Stimulated activated CD8-positive, alpha-beta memory T cell treated with anti-CD3 and anti-CD28 coated beads, Interleukin-2, amount 100 ng/mL, for 1 hour (primary cell): ENCODE measurements at places on chromosomes 7 and 10.

GRCh38 chr7:78924581-78924980 is 528.9 kb downstream of the MAGI2 start:
- no peak for DNase-seq

DNA sequence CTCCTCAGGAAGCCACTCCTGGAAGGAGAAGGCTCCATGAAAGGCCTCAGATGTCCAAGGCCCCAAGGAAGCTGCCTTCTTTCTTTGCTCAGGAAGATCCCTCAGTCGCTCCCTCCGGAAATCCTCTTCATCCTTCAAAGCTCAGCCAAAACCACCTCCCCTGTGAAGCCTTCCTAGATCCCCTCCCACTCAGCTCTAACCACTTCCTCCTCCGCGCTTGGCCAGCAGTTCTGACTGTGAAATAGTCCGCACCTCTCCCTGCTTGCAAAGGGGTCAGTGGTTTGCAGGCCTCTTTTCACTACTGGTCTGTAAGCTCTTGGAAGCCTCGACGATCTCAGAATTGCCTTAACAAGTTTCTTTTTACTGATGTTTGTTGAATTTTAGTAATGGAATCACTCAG is 23.9 kb downstream of the PYROXD2 start:
- DNase-seq = no peak

GRCh38 chr7:139254728-139255127 is 23.7 kb downstream of the UBN2 start:
- no peak for DNase-seq

DNA sequence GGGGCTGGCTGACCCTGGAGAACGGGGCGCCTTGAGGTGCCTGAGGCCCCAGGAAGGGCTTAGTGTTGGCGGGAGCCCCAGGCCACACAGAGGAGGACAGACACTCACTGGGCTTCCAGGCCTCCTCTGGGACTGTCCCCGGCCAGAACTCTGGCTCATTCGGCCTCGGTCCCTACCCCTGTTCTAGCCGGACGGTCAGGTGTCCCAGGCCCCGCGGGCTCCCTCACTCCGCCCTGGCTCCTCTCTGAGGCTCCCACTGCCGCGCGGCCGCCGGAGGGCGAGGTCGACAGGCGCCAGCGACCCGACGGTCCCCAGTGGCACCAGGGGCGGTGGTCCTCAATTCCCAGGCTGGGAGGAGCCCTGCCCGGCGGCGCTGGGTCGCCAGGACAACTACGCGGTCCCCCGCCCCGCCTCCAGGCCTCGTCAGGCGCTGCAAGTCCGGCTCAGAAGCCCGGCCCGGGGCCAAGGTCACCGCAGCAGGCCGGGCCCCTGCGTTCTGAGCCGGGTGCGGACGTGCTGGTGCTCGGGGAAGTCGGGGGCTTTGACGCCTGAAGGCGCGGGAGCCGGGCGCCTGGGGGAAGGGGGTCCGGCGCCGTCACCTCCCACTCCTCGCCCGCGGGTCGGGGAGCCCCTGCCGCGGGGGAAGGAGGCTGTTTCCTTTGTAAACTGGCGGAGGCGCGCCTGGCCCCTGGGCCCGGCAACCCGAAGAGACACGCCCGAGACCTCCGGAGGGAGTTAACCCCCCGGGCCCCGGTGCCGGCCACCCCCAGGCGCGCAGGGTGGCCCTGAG is 1.1 kb upstream of the PWWP2B start:
- no peak for DNase-seq

- DNase-seq = no peak
Measured at GRCh38 chr7:54877683-54878082, 118.7 kb upstream of the SEC61G start.

DNA sequence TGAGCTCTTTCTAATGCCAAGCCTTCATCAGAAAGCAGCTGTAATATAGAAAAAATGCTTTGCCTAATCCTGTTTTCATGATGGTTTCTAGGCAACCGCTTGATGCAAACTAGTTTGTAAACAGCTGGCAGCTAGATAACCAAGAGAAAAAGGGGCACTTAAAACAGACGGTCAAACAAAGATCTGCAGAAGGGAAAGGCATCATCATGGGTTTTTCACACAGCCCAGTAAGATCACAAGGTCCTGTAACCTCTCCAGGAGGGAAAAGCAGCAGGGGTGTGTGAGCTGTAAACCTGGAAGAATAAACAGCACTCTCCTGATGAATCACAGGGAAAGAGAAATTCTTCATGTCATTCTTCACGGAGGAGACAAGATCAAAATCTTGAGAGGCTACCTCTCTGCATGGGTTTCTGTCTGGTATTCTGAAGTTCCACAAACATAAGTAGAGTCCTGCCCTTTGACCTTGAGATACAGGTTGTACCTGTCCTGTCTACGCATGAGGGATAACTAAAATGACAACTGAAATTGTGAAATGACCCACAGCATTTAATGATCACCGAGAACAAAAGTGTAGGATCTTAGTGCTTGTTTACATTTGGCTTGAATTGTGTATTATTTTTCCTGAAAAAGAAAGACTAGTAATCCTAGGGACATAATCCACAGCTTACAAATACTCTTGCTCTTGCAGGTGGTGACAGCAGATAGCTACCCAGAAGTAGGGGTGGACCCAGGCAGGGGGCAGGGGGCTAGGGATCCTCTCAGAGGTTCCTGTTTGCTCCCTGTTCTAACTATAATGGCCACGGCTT is 48.0 kb downstream of the CREB3L2 start:
- DNase-seq = no peak

DNA sequence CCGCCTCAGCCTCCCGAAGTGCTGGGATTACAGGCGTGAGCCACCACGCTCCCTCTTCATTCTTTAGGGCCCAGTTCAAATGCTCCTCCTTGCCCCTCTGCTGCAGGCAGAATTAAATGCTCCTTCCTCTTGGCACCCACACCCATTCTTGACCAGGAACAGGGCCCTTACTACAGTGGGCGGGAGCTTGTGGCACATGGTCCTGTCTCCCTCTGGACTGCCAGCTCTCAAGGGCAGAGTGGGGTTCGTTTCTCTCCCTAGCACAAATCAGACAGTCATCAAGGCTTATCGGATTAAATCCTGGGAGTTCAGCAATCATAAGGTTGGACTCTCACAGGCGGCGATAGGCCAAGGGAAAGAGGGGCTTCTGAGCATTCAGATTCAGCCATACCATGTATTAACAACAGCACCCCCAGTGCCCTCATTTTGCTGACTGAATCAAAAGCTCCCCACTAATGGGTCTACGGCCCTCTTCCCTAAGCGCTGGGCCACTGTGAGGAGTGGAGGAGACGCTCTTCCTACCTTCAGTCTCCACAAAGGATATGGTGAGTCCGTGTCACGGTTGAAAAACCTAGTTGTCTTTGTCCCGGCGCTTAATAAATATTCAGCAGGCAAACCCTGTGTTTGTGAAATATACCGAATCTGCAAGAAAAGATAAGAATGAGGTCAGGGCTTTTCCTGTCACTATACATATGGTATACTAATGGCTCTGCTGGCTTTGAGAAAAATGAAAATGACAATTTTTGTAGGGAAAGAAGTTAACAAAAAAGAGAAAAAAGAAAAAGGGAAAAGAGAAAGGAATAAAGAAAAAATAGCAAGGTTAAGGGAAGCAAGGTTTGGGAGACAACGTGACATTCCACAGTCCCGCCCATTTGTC is 107.4 kb downstream of the CLEC2L start:
- DNase-seq = no peak

DNA sequence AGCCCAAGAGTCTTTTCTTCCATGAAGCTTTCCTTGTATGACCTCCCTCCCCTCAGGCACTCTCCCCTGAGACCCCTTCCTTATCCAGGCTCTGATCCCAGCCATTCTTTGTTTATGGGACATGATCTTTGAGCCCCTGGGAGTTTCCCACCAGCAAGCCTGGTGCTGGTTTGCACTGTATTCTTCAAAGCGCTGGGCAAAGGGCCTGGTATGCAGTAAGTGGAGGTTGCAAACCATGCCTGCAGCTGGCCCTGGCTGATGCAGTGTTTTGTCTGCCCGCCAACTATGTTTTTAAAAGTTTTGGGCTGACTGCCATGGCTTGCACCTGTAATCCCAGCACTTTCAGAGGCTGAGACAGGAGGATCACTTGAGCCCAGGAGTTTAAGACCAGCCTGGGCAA is 6.8 kb upstream of the NODAL start:
- no peak for DNase-seq

GRCh38 chr7:107387128-107387527 is 82.7 kb upstream of the GPR22 start:
- DNase-seq = no peak

DNA sequence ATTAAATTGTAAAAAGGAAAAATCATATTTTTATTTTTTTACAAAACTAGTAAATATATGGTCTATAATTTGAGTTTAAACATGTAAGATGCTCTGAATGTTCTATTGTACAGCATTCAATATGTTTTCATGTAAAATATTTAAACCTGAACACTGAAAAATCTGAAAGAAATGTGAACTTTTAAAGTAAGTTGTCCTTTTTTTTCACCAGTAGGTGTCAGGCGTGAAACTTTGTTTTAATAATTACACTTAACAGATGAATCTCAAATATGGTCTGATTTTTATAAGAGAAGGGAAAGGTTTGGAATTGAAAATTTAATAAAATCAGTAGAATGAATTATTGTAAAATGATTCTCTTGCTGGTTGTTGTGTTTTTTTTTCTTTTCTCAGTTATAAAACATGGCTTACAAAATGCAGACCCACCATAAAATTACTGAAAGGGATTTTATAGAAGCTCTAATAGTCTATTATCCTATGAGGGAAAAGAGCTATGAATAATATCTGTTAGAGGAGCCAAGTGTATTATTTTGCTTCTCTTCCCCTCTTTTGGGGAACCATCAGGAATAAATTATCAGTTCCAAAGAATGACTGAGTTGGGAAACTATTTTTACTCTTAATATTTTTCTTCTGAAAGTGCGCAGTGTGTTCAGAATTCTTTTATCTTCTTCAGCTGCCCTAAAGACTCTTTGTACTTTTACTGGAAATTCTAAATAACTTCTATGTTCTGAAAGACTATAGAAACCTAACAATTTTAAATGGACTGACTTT is 217.7 kb upstream of the FZD1 start:
- DNase-seq = no peak

DNA sequence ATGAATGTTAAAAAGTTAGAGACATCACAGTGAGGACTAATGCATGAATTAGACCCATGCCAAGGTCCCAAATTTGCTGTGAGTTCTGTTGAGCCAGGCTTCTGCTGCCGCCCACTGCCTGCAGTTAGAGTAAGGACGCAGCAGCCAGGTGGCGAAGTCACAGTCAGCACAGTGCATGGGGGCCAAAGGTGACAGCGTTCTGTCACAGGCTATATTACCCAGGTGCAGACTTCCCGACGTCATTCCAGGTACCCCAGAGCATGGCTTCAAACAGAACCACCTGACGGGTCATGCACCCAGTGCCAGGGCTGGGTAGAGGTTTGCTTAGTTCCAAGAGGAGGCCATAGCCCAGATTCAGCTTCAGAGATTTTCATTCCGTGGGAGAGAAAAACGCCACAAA is 33.9 kb upstream of the HMX3 start:
- DNase-seq = no peak

DNA sequence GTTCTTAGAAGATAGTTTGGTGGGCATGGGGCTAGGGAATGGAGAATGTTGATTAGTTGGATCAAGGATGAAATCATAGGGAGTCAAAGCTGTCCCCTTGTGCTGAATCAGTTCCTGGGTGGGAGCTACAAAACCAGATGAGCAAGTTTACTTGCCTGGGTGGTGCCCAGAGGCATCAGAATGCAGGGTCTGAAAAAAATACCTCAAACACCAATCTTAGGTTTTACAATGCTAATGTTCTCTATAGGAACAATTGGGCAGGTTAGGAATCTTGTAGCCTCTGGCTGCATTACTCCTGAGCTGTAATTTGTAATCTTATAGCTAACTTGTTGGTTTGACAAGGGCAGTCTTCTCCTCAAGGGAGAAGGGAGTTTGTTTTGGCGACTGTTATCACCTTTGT is 34.4 kb downstream of the LHFPL3 start:
- no peak for DNase-seq

- no peak for DNase-seq
Measured at GRCh38 chr7:82131215-82131614, 312.4 kb downstream of the CACNA2D1 start.

- DNase-seq = no peak
Measured at GRCh38 chr7:140611641-140612040, 29.0 kb downstream of the DENND2A start.

- DNase-seq = no peak
Measured at GRCh38 chr7:50262446-50262845, 42.1 kb upstream of the IKZF1 start.

- no peak for DNase-seq
Measured at GRCh38 chr10:72308320-72308987, 34.7 kb downstream of the DDIT4 start.

DNA sequence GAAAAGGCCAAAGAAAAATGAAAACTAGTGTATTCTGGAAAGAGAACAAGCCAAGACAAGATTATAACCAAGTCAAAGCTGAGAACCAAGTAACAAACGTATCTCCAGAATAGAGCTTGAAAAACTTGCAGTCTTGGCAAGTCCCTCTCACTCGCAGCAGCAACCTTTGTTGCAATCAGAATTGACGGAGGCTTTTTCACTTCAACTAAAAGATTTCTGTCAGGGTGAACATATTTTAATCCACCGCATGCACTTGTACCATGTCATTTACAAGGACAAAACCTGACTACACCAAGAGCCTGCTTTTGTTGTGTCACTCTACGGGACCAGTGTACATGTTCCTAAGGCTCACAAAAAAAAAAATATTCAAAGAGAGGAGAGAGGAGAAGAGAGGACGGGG is 122.0 kb downstream of the CHCHD3 start:
- DNase-seq = no peak

DNA sequence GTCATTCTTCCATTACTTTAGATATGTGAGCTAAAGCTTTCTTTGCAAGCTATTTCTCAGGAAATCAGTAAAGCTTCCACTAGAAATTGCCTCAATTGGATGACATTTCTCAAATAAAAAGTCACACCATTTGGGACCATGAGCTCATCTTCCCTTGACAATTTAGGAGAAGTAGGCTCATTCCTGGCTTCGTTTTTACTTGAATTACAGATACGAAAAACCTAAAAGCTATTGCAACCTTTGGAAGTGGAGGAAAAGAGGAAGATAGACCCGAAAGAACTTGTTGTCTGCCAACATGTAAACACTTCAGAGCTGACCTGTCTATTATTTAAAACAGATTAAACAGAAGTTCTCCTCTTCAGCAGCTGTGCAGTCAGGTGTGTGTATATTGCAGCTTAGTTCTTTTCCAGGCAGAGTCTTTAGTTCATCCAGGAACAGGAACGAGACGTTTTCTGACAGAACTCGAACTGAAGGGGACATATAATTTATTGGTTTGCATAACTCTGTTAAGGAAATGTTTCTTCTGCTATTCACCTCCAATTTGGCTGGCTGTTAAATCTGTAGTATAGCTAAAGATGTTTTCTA is 43.1 kb upstream of the ST8SIA6 start:
- no peak for DNase-seq

GRCh38 chr10:71770255-71770654 is 3.1 kb downstream of the VSIR start:
- no peak for DNase-seq

- no peak for DNase-seq
Measured at GRCh38 chr7:80146545-80147182, 12.0 kb downstream of the GNAI1 start.

GRCh38 chr10:127926455-127926854 is 19.6 kb downstream of the PTPRE start:
- DNase-seq = no peak

- no peak for DNase-seq
Measured at GRCh38 chr10:62885684-62886461, 69.7 kb upstream of the EGR2 start.
